ENCODE measurements at places on chromosomes 13 and 19. TPM values are rescaled to one million over a fixed set of nuclear protein-coding genes. Genes with fewer than 3 reads are reported as not detected.

The METTL21C gene
- not detected for total RNA-seq

The DBP gene
- total RNA-seq: 18.7 TPM

GRCh38 chr13:25731536-25731935 lies 320.3 kb downstream of the SHISA2 start:
- H3K27me3 ChIP-seq: peaks cover 4% of the 10 kb centered on the region
- H3K27ac ChIP-seq: no peak overlapping the region
- H3K4me1 ChIP-seq: no peaks in the 10 kb centered on the region
- H3K36me3 ChIP-seq: no peaks in the 10 kb centered on the region
- H3K4me3 ChIP-seq: no peak overlapping the region

GRCh38 chr13:76887076-76887563 lies 915 bp upstream of the KCTD12 start:
- H3K4me1 ChIP-seq: peaks cover 29% of the 10 kb centered on the region
- no peak for DNase-seq
- peaks cover 40% of the 10 kb centered on the region for H3K27me3 ChIP-seq

DNA sequence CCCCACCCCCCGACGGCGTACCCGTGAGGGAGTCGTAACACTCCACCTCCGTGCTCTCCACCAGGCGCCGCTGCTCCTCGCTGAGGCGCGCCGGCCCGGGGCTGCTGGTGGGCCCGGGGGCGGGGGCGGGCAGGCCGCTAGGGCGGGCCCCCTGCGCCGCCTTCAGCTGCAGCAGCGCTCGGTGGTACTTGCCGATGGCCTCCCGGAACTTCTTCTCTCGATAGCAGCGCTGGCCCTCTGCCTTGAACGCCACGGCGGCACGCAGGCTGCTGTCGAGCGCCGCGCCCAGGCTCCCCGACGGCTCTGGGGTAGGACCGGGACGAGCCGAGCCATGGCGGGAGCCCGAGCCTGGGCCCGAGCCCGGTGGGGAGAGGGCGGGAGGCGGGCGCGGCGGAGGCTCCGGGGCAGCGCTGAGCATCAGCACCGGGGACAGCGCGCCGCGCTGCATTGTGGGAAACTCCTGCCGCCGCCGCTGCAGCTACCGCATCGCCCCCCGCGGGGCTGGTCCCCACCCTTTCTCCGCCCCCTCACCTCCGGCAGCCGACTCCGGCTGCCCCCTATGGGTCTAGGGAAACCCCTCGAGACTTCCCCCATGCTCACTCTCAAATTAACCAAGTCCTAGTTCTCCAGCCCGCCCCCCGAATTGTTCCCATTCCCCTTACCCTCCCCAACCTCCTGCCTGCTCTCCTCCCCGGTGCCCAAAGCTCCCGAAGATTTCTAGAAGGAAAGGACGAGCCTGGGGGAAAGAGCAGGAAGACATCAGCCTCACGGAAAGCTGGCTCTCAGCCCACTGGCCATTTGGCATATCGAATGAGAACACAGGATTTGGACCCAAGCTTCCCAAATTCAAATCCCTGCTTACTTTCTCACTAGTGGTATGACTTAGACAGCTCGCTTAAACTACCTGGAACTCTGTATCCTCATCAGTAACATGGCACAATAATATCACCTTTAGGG lies at the start of gene TTC9B:
Gene TTC9B (minus strand): TSS at position 451 of the 957 bp plus-strand sequence. CDS start 3 bp downstream, at position 448.
- H3K4me3 ChIP-seq: no peak within 1 kb of the TSS
- H3K27me3 ChIP-seq: peaks cover 42% of the 10 kb centered on the region
- DNase-seq: peak; percentile 52
- H3K27ac ChIP-seq: no peak within 1 kb of the TSS
- H3K4me1 ChIP-seq: peaks cover 14% of the 10 kb centered on the region

DNA sequence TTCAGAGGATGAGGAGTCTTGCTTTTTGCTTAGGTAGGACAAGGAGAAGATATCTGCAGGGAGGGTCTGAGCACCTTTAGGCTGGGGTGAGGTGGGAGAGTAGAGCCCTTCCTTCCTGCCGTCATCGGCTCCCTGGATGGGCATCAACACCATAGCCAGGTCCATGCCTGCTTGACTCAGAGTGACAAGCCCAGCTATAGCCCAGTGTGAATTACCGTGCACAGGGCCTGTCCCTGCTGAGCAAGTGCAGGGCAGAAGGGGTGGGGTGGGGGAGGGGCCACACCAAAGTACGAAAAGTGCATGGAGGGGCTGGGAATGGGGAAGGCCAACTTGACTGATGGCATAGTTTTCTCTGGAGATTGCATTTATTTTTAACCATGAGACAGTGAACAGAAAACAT lies 30.3 kb upstream of the RNF113B start:
- H3K27ac ChIP-seq: no peak overlapping the region
- no peaks in the 10 kb centered on the region for H3K36me3 ChIP-seq
- DNase-seq: no peak

- H3K27me3 ChIP-seq: no peaks in the 10 kb centered on the region
- no peak overlapping the region for H3K27ac ChIP-seq
- H3K36me3 ChIP-seq: no peaks in the 10 kb centered on the region
- H3K4me3 ChIP-seq: no peak overlapping the region
These were observed 88.2 kb upstream of the ARGLU1 start for GRCh38 chr13:106656186-106656585.
